ENCODE measurements at places on chromosomes 2 and 18.

- no peak for DNase-seq
These were observed 289.9 kb upstream of the RBMS1 start for GRCh38 chr2:160783474-160783873.

- DNase-seq, result no peak
These were observed 652 bp downstream of the SH3YL1 start for GRCh38 chr2:263022-263738.

DNA sequence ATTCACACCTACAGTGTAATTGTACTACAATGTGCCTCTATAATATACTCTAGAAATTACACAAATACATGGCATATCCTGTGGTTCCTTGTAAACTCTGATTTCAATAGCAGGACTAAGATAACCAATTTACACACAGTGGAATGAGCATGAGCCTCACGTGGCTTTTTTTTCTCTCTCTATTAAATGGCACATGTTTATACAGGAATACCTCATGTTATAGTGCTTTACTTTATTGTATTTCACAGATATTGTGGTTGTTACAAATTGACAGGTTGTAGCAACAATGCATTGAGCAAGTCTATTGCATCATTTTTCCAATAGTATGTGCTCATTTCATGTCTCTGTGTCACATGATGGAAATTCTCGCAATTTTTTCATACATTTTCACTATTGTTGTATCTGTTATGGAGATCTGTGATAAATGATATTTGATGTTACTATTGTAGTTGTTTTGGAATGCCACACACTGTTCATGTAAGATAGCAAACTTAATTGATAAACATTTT lies 260.0 kb downstream of the FSIP2 start:
- DNase-seq, result no peak

GRCh38 chr2:60873381-60873780 lies 8.0 kb upstream of the REL start:
- DNase-seq, result no peak

GRCh38 chr18:37483221-37483971 lies 82.2 kb downstream of the CELF4 start:
- no peak for DNase-seq

DNA sequence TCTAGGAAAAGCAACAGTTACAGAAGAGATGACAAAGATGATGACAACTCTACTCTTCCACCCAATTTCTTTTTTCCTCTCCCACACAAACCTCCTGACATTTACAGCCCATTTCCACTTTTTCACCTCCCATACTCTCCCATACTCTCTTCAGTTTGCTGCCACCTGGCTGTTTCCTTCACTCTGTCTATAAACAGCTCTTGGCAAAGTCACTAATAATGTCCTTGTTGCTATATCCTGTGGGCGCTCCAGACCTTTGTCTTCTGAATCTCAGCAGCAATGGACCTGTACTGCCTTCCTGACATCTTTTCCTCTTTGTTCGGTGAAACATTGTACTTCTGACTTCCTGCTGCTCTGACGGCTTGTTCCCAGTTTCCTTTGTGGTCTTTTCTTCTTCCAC lies 60.7 kb upstream of the CAVIN2 start:
- DNase-seq, result no peak

DNA sequence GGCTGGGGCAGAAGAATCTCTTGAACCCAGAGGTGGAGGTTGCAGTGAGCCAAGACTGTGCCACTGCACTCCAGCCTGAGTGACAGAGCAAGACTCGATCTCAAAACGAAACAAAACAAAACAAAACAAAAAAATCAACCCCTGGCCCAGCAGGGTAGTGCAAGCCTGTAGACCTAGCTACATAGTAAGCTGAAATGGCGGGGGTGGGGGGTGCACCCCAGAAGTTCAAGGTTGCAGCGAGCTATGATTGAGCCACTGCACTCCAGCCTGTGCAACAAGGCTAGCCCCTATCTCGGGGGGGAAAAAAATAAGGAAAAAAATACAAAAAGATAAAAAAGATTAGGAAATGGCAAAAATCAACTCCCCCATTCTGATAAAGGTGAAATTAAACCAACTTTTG lies 6.4 kb downstream of the ATL2 start:
- DNase-seq, result no peak

- DNase-seq, result no peak
These were observed 24.2 kb downstream of the GPC1 start for GRCh38 chr2:240459401-240460252.

DNA sequence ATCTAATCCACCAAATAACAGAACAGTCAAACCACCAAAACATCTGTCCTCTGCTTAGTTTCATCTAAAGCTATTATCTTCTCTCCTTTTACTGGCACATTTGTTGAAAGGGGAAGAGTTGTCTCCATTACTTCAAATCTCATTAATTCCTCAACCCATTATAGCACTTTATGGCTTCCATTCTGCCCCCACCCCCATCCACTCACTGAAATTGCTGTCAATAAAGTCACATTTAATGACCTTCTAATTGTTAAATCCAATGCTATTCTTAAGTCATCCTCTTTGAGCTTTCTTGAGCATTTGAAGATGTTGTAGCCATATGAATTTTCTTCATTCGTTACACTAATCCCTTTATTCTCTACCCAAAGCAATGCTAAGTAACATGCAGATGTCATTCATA lies 5.2 kb downstream of the OXER1 start:
- DNase-seq, result no peak

GRCh38 chr2:64101141-64101591 lies 43.1 kb downstream of the PELI1 start:
- DNase-seq, result no peak

All from SK-N-SH (cell line).